Stimulated activated naive B cell treated with anti-CD40 and anti-IgM and Interleukin-4, amounts not matched to agents 10 μg/mL and 1 μg/mL and 100 μg/mL, for 72 hours (primary cell): ENCODE measurements at places on chromosomes 1 and 21.

DNA sequence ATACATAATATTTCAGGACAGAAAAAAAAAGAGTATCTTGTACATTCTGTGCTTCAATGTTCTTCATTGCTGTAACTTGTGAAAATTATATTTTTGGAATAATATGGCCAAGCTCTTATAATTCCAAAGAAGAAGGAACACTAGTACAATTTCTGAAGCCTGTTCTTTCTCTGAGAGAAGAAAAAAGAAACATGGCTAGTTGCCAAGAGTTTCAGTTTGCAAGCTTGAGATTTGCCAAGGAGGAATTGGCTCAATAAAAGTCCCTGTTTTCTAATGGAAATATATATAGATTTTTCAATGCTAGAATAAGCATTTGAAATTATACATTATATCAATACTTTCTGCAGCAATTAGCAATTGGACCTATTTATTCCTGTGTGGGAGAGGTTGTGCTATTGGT is 285.2 kb upstream of the NEGR1 start:
- no peak overlapping the region for H3K27ac ChIP-seq
- no peaks in the 10 kb centered on the region for H3K4me1 ChIP-seq
- no peak overlapping the region for H3K4me3 ChIP-seq
- H3K36me3 ChIP-seq = no peaks in the 10 kb centered on the region
- no peak for DNase-seq
- H3K27me3 ChIP-seq = no peaks in the 10 kb centered on the region

DNA sequence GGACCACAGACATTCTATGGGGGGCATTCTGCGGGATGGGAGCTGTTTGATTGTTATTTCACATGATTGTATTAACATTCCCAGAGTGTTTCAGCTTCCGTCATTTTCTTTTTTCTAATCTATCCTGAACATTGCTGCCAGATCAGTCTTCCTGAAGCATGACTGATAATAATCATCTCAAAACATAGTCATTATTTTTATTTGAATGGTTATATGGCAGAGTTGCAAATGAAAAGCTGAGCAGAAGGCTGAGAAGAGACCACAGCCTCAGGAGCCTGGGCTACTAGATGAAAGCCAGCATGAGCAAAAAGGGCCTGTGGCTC is 109.0 kb downstream of the ERG start:
- H3K36me3 ChIP-seq = no peaks in the 10 kb centered on the region
- no peak overlapping the region for H3K4me3 ChIP-seq
- H3K27ac ChIP-seq = no peak overlapping the region
- no peak for DNase-seq

DNA sequence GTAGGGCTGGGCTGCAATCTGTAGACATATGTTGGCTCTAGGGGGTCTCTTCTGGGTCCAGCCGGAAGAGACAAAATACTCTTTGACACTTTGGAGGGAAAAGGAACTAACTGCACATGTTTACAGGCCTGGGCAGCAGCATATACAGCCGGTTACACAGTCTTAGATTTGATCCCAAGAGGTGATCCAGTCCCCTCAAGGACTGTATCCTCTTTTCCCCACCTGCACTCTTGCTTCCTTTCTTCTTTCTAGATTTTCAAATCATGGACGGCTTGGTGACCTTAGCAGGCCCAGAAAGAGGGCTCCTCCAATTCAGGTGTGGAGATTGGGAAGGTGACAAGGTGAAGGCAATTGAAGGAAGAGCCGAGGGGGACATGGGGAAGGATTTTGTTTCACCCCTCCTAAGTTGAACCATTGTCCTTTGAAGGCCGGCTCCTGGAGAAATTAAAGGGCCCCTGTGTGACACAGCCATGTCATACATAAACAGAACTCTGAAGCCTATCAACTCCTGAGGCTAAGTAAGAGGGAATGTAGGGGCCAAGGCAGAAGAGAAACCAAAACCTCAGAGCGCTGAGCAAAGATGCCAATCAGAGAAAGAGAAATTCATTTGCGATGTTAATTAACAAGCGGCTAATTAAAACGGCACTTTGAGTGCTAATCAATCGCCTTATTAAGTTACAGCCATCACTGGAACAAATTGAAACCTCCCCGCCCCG is 5.9 kb upstream of the BARHL2 start:
- H3K4me1 ChIP-seq = peaks cover 32% of the 10 kb centered on the region
- H3K27ac ChIP-seq = peak overlapping the region; percentile 25
- peaks cover 87% of the 10 kb centered on the region for H3K27me3 ChIP-seq
- peaks cover 19% of the 10 kb centered on the region for H3K36me3 ChIP-seq
- no peak for DNase-seq
- peak overlapping the region; percentile 67 for H3K4me3 ChIP-seq

GRCh38 chr1:92916899-92917298 is 44.4 kb downstream of the DIPK1A start:
- H3K4me1 ChIP-seq = peaks cover 30% of the 10 kb centered on the region
- no peak overlapping the region for H3K27ac ChIP-seq
- H3K4me3 ChIP-seq = no peak overlapping the region

GRCh38 chr1:221449194-221449593 is 292.7 kb downstream of the DUSP10 start:
- peaks cover 10% of the 10 kb centered on the region for H3K27me3 ChIP-seq
- no peaks in the 10 kb centered on the region for H3K4me1 ChIP-seq
- no peak overlapping the region for H3K27ac ChIP-seq
- no peak overlapping the region for H3K4me3 ChIP-seq
- H3K36me3 ChIP-seq = no peaks in the 10 kb centered on the region
